DMS53 (cell line): ENCODE measurements at places on chromosomes 7 and 10.

DNA sequence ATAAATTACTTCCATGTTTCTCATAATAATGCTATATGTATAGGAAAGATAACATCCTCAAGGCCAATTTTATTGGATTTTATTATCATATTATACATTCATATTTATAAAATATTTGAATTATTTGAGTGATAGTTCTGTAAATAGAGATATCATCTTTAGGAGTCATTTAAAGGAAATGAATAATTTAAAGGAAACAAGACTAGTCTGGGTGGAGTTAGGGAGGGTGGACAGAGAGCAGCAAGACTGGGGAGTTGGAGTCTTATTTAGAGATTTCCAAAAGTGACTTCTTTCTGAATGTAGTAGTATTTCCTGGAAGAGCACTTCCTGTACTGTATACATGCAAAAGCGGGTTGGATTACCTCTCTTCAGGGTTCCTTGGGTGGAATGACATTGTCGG, 342.3 kb downstream of the SUGCT start:
- no peak for DNase-seq

GRCh38 chr7:43113622-43114457, 1.4 kb downstream of the HECW1 start:
- DNase-seq = peak; percentile 53

- peak; percentile 67 for DNase-seq
Measured at GRCh38 chr10:60801522-60801921, 23.2 kb downstream of the CDK1 start.

- DNase-seq = no peak
Measured at GRCh38 chr10:123835575-123835974, 56.0 kb downstream of the CPXM2 start.
